ENCODE measurements at places on chromosomes 12 and 14.

DNA sequence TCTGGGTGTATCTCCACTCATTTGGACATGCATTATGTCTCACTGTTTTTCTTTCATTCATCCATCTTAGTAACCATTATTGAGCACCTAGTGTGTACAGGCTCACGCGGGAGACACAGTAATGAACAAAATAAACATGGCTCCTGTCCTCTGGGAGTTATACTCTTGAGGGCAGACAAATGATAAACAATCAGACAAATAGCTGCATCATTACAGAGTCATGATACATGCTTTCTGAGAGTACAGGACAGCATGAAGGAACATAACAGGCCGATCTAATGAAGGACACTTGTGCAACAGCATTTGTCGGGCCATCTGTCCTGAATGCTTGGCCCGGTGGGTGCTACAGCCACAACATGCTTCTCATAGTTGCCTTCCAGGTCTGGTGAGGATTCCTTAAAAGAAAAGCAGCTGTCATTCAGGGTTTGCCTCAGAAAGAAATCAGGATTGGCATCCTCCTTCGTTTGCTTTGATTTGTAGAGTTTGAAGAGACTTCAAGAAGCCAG, 77.2 kb upstream of the EGLN3 start:
- DNase-seq, result no peak

DNA sequence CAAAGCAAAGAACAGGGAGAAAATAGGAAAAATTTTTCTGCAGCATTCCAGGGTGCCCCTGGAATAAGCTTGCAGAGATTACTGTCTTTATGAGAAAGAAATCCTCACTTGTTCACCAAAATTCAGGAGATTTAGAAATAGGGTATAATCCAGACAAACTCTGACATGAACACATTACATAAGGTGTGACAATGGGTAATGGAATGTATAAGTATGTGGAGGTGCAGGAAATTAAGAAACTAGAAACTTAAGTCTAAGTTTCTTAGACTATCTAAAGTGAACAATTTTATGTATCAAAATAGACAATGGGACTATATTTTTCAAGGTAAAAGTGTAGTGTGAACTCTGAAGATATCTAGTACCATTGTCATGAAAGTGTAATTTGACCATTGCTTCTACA, 140.0 kb upstream of the KITLG start:
- no peak for DNase-seq

DNA sequence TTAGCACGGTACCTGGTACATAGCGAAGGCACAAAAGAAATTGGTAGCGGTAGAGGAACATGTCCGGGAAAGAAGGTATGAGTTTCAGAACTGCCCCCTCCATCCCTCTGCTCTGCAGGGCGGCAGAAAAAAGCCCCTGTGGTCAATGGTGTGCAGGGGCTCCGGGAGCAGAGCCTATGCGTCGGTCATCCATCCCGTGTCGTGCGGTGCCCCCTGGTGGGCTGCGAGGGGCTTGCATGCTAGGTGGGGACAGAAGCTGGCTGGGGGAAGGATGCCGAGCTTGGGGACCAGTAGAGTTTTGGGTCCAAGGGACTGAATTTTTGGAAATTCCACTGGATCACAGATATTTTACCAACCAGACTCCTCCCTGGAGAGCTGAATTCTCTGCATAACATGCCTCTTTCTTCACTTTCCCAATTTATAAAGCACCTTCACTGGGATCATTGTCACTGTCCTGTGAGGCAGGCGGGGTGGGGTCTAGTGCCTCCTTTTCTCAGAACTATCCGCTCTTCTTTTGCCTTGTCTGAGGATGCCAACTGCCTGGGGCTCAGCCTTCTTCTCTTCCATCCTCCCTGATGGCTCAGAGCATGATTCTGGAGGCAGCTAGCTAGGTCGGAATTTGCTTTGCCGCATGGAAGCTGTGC, 148.7 kb downstream of the SMOC1 start:
- peak; percentile 59 for DNase-seq

DNA sequence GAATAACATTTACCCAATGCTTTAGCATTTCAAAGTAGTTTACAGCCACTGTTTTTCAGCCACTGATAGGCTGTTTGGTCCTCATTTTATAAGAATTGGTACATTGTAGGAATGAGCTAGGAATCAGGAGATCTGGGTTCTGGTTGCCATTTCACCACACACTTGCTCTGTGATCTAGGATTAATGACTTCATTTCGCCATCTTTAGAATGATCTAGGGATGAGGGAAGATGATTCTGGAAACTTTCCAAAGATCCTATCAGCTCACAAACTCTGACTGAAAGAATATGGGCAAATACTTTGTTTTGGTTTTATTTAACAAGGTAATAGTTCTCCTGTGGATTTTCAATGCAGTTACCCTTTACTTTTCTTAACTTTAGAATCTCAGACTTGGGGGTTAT, 155.0 kb downstream of the GCH1 start:
- DNase-seq, result no peak

DNA sequence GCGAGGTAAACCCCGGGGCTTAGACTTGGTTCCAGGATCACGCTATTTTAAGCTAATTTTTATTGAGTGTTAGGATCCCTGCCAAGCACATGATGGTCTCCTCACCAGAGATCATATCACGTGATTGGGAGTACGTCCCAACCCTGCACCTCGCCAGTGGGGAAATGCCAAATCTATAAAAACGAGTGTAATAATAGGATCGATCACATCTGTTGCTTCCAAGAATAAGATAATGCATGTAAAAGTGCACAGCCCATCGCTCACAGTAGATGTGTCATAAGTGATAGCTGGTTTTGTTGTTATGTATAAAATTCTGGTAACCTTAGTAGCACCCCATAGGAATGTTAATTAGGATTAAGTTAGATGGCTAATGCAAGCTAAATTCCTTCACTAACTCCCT, 581.0 kb upstream of the TMEM132C start:
- DNase-seq, result no peak

GRCh38 chr12:88144037-88144436, 1.9 kb downstream of the TMTC3 start:
- no peak for DNase-seq

DNA sequence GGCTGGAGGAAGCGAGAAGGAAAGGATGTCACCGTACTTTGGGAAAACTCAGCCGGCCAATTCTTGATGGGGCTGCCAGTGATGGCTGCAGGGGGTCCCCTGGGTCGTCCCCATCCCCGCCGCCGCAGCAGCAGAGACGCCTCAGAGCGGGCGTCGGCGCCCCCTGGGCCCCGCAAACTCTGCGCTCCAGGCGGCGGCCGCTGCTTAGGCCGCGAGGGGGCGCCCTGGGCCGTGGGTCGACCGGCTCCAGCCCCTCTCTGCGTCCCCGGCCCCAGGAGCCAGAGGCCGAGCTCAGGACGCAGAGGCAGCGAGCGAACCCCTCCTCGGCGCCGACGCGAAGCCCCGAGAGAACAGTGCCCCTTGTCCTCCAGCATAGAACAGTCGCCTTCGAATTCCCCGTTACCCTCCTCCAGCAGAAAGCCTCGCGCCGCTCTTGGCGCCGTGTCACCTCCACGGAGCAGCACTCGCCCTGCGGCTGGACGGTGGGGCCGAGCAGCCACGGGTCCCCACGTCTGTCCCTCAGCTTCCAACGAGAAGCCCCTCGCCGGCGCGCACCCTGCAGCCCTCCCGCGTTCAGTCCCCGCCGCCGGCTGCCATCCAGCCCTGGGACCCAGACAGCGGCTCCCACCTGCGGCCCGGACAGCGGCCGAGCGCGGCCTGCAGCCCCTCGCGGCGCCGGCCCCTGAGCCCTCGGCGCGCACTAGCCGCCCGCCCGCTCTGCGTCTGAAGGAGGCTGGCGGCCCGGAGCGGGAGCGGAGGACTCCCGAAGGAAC, 106.6 kb downstream of the PRICKLE1 start:
- DNase-seq, result peak; percentile 47

DNA sequence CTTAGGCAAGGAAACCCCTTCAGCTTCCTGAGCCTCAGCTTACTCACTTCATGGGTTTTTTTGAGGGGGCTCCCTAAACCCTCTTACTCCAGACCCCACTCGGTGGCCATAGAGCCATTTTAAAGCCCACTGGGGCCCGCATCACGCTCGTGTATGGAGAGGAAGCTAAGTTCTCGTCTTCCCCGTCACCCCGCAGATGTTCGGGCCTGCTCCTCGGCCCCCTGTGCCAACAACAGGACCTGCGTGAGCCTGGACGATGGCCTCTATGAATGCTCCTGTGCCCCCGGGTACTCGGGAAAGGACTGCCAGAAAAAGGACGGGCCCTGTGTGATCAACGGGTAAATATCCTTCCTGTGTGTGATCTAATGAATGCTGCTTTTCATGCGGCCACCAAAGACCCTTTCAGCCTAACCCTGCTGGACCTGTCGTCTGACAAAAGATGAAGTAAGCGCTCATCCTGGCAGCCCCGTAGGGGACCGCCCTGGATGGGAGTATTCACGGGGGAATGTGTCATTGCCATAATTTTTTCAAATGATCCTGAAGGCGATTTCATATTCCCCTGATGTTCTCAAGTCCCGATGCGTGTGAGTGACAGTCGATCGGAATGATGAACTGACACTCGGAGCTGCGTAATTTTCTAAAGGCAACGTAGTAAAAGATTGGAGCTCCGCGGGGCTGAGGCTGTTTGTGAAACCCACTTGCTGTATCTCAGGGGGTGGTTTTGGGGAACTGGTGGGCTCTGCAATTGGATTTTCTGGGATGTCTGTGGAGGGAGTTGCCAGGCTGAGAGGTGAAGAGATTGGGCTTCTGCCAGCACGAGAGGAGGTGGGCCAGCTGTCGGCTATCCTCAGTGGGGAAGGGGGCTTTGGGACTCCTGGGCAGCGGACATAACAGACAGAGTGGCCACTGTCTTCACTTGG, 5.4 kb downstream of the DLK1 start:
- DNase-seq, result no peak

DNA sequence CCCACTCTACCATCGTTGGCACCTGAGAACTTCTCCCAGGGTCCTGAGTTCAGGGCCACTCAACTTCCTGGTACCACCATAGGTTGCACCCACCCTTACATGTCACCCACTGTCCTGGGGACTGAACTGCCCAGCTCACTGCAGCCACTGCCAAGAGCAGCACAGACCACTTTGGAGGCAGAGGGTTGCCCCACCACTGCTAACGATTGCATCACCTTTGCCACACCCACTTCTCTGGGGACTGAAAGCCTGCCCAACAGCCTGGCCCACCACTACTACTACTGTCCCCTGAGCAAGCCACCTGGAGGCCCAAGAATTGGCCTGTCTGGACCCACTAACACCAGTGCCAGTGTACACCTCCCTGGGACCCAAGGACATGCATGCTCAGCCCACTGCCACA, 27.6 kb downstream of the CACNA2D4 start:
- DNase-seq, result no peak

DNA sequence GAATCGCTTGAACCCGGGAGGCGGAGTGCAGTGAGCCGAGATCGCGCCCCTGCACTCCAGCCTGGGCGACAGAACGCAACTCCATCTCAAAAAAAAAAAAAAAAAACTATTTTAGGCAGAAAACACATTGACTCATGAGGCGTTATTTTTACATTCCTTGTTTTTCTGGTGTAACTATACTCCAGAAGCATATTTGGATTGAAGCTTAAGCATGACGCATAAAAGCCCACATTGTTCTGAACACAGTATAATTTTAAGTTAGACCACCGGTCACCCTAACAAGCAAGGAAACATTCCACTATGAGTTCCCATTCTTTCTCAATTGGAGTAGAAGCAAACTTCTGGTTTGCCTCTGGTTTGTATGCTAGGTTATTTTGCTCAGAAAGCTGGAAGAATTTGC, 173.0 kb downstream of the MYRFL start:
- no peak for DNase-seq

DNA sequence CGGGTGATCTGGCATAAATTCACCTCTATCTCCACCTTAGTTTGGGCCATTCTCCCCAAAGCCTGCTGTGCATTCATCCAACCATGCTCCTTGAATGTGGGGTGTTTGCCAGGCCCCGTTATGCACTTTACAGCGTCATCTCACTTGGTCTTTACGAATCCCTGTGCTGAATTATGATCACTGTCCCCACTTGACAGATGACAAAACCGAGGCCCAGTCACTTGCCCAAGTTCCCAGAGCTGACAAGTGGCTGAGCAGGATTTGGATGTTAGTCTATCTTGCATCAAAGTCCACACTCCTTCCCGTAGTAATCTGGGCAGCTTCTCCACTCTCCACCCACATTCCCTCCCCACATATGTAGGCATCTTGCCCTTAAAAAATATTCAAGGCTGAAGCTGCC, 44.8 kb downstream of the WSCD2 start:
- DNase-seq, result no peak

GRCh38 chr12:90129366-90130030, 420.9 kb upstream of the ATP2B1 start:
- DNase-seq, result no peak

- no peak for DNase-seq
Measured at GRCh38 chr14:23751616-23752015, 115.5 kb downstream of the DHRS2 start.

- no peak for DNase-seq
Measured at GRCh38 chr12:100794441-100795173, at the start of gene ANO4. ANO4 (plus strand) TSS chr12:100794776; CDS start chr12:100901786, 107,010 bp downstream.

All from CD4-positive, alpha-beta T cell treated with Interleukin-17A for 4 hours (primary cell).